ENCODE measurements at places on chromosomes 1 and 21. TPM values are rescaled to one million over a fixed set of nuclear protein-coding genes. Genes with fewer than 3 reads are reported as not detected.

Gene TPM3
- 391 TPM for total RNA-seq

Gene MROH9
- not detected for total RNA-seq

GRCh38 chr1:205535866-205536758, 31.6 kb downstream of the CDK18 start:
- no peak for DNase-seq
- H3K4me3 ChIP-seq, result no peak overlapping the region
- peaks cover 41% of the 10 kb centered on the region for H3K27me3 ChIP-seq
- H3K36me3 ChIP-seq, result peaks cover 2% of the 10 kb centered on the region
- H3K27ac ChIP-seq, result no peak overlapping the region
- H3K4me1 ChIP-seq, result peaks cover 8% of the 10 kb centered on the region

GRCh38 chr1:204357551-204358490, 1.9 kb downstream of the PLEKHA6 start:
- peaks cover 26% of the 10 kb centered on the region for H3K27me3 ChIP-seq
- no peaks in the 10 kb centered on the region for H3K4me1 ChIP-seq
- no peak for DNase-seq

- DNase-seq, result no peak
- no peak overlapping the region for H3K4me3 ChIP-seq
- H3K27me3 ChIP-seq, result no peaks in the 10 kb centered on the region
- peaks cover 2% of the 10 kb centered on the region for H3K36me3 ChIP-seq
- peak overlapping the region; percentile 84 for H3K27ac ChIP-seq
Observed at GRCh38 chr1:41650028-41650880, 165.8 kb upstream of the EDN2 start.

- H3K27me3 ChIP-seq, result peaks cover 5% of the 10 kb centered on the region
- DNase-seq, result no peak
- H3K4me3 ChIP-seq, result peak overlapping the region; percentile 76
- peaks cover 31% of the 10 kb centered on the region for H3K4me1 ChIP-seq
Observed at GRCh38 chr1:67171978-67172377, 5.7 kb downstream of the IL23R start.

DNA sequence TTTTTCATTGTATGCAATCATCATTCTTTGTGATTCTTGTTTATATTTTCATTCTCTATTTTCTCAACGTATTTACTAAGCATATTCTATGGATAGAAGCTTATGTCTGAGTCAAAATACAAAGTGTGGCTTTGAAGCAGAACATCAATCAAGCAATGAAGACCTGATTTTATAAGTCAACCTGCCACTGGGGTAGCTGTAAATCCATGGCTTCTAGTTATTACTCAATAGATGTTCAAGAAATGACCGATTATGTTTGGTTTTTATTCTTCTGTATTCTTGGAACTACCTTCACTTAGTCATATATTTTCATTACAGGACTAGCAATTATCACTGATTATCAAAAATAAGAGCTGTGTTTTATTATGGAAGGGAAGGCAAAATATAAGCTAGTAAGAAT, 20.5 kb upstream of the PTGS2 start:
- H3K36me3 ChIP-seq, result no peaks in the 10 kb centered on the region
- H3K27ac ChIP-seq, result no peak overlapping the region
- no peaks in the 10 kb centered on the region for H3K27me3 ChIP-seq
- no peak overlapping the region for H3K4me3 ChIP-seq
- DNase-seq, result no peak

- H3K4me1 ChIP-seq, result no peaks in the 10 kb centered on the region
- no peak overlapping the region for H3K4me3 ChIP-seq
- H3K27ac ChIP-seq, result no peak overlapping the region
- H3K36me3 ChIP-seq, result no peaks in the 10 kb centered on the region
Observed at GRCh38 chr1:187938092-187938491, 1109.3 kb downstream of the PLA2G4A start.

DNA sequence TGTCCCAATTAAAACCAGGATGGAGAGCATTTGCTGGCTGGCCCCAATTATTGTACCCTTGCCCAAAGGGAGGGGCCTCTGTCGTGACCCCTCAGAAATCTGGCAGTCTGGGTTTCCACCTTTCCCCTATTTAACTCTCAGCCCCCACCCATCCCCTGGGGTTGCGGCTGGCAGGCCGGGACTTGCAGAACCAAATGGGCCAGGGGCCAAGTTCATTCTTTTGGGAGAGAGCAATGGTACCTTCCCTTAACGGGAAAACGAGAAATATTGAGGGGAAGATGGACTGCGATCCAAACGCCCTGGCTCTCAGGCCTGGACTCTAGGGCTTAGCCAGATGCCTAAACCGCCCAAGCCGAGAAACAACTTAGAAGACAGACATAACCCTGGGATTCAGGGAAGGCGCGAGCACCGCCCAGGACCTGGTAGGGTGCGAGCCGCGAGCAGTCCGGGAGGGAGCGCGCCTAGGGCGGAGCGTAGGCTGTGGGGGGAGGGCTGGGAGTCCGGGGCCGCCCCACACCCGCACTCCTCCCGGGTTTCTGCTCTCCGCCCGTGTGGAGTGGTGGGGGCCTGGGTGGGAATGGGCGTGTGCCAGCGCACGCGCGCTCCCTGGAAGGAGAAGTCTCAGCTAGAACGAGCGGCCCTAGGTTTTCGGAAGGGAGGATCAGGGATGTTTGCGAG, at the start of gene SLC27A3:
Gene SLC27A3, plus strand, starts transcription at position 628 of the 678 bp plus-strand sequence. CDS start 91 bp downstream, outside the sequence.
- DNase-seq, result no peak
- peak within 1 kb of the TSS; percentile 43 for H3K27ac ChIP-seq
- peak within 1 kb of the TSS; percentile 84 for H3K4me3 ChIP-seq
- peaks cover 17% of the 10 kb centered on the region for H3K4me1 ChIP-seq

DNA sequence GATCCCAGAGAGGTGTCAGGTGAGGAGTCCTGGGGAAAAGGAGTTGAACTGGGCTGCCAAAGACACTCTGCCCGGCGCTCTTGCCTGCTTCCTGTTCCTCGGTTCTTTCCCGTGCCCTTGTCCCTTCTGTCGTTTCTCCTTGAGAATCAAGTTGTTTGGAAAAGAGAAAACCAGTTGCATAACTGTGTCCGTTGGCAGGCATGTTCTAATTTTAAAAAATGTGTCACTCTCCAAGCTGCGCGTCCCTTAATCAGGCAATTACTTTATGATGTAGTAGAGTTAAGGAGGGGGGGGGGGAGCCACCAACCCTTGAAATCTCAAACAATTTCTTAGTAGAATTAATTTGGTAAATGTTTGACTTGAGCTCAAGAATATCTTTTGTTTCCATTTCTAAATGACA, 105.9 kb upstream of the IGSF21 start:
- H3K27me3 ChIP-seq, result peaks cover 30% of the 10 kb centered on the region
- H3K4me1 ChIP-seq, result no peaks in the 10 kb centered on the region
- H3K4me3 ChIP-seq, result no peak overlapping the region
- no peak for DNase-seq
- H3K27ac ChIP-seq, result no peak overlapping the region

- H3K36me3 ChIP-seq, result peaks cover 2% of the 10 kb centered on the region
- H3K27me3 ChIP-seq, result peaks cover 15% of the 10 kb centered on the region
- H3K4me1 ChIP-seq, result no peaks in the 10 kb centered on the region
- H3K4me3 ChIP-seq, result no peak overlapping the region
- DNase-seq, result no peak
Observed at GRCh38 chr1:43199093-43199726, 27.1 kb downstream of the CFAP57 start.

All from T-helper 17 cell (primary cell).